ENCODE measurements at places on chromosomes 6 and 20.

DNA sequence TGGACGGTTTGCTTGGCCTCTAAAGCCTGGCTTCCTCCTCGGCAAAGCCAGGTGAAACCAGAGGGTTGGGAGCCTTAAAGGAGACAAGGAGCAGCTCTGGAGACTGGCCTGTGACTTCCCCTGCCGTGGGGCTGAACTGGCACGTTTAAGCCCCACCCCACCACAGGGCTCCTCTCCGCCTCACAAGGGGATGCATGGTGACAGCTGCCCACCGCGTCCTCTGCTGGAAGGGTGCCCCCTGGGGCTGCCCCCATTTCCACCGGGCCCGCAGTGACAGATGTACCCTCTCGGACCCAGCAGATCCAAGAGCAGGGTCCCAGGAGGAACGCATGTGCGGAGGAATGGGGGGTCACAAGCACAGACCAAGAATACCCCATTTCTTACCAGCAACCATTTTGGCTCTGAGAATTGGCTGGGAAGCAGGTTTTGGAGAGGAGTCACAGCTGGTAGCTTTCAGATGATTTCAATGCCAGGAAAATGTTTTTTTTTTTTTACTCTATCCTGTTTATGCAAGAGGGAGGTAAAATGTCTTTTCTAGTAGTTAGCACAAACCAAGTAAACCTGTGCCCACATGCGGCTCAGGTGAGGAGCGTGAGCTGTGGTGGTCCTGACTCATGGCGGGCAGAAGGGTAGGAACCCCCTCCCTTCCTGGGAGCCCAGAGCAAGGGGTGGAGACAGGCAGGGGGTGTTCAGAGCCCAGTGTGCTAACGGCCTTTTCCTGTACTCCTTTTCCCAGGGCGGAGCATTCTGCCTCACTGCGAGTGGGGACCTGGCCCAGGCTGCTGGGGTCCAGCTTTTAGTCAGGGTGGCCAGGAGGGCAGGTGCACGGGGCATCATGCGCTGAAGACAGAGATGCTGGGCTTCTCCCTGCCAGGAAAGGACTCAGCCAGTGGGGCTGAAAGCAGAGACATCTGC is 33.0 kb downstream of the FRMD1 start:
- no peak for DNase-seq

- no peak for DNase-seq
Observed at GRCh38 chr6:26295691-26296555, 69.1 kb upstream of the BTN3A2 start.

DNA sequence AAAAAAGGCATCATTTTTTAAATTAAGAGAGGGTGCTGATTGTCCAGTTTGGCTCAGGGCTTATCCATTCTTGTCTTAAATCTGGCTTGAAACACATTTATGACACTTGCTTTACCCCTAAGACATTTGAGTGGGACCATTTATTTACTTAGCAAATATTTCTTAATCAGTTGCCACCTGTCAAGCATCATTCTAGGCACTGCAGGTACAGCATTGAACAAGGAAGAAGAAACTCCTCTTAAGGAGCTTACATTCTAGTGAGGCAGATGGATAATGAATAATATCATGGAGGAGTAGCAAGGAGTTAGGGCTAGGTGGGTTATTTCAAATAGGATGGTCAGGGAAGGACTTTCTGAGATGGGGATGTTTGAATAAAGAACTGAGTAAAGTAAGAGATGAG is 189.8 kb downstream of the UTRN start:
- no peak for DNase-seq

DNA sequence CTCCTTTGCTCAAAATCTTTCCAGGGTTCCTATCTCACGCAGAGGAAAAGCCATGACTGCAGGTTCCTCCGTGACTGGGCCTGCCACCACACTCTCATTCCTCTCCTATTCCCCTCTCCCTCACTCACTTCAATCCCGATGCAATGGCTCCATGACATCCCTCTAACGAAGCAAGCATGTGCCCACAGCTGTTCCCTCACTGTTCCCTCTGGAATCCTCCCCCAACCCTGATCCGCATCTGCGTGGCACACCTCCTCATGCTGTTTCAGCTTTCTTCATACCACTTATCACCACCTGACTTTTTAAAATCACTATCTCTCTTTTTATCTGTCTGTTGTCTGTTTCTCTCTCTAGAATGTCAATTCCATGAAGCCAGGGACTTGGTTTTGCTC is 25.5 kb downstream of the ANGPT4 start:
- DNase-seq: no peak

DNA sequence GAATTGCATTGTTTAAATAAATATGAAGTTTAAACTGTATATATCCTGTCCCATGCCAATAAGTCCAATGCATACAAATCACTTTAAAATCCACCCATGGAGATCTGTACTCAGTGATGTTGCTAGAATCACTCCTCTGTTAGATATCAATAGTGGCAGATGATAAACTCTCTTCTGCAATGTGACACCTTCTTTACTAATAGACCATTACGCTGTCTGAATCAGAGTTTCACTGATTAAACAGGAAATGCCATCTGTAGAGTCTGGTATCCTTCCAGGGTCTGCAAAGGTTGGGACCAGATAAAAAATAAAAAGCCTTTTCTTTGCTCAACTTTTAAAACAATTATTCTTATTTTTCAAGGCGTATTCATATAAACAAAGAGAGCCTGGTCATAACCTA is 134.5 kb downstream of the EDN3 start:
- DNase-seq: no peak

DNA sequence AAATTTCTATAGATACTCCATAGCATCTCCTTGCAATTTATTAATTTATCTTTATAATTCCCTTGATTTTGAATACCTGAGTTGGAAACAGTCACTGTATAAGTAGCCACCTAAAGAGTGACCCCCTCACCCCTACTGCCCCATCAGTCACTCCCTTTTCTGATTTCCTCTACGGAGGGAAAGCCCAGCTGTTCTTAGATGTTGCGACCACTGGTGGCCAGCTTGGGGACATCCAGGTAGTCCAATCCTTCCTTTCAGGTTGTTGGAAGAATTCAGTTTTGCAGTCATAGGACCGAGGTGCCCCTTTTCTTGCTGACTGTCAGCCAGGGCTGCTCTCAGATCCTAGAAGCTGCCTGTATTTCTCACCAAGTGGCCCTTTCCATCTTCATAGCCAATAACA is 87.8 kb downstream of the BMP6 start:
- DNase-seq: no peak

- DNase-seq: no peak
Observed at GRCh38 chr20:32356622-32357374, 1.3 kb upstream of the ASXL1 start.

DNA sequence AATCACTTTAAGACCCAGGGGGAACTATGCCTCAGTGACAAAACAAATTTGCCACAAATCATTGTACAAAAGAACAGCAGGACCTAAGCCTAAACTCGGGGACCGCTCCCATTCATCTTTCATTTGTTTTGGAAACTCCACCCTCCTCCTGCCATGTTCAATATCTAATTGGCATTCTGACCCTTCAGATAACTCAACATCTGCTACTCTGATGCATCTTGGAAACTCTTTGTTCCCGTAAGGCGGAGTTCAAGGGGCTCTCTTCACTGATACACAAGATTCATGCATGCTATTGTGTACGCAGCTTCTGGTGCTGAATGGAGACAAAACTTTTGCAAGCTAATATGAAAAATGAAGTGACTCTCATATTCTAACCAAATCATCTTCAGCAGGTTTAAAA is 187.6 kb downstream of the ZFP64 start:
- DNase-seq: no peak

DNA sequence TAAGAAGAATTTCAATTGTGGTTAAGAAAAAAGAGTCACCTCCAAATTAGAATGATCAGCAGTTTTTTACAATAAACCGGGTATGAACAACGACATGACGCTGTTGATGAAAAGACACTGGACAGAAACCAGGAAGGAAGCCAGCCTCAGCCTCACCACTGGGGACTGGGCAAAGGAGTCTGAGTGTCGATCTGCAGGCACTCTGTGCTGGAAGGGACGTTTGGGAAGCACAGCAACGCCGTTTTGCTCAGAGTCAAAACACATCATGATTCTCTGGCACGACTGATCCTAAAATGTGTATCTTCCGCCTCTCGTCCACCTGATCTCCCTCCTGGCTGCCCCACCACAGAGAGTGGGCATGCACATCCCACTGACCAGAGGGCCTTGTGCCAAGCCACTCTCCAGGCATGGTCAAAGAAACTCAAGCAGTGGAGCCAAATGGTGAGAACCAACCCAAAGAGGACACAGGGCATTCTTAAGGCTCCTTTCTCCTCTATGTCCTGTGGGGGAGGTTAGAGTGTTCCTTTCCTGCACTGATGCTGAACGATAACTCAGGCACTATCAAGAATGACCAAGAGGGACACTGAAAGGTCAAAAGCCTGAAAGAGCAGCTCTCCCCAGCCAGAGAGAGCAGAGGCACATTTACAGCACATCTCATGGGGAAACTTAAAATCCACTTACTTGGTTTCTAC is 68.8 kb downstream of the AGPAT4 start:
- no peak for DNase-seq

- DNase-seq: no peak
Observed at GRCh38 chr20:6829510-6830116, 62.1 kb downstream of the BMP2 start.

DNA sequence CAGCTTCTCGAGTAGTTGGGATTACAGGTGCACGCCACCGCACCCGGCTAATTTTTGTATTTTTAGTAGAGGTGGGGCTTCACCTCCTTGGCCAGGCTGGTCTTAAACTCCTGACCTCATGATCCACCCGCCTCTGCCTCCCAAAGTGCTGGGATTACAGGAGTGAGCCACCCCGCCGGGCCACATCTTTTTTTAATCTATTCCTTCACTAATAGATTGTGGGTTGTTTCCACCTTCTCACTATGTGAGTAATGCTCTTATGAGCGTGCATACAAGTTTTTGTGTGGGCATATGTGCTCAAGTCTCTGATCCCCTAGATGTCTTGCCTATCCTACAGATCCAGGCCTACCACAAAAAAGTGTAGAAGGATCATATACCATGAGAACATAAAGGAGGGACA is 30.7 kb downstream of the CARMIL1 start:
- DNase-seq: no peak

DNA sequence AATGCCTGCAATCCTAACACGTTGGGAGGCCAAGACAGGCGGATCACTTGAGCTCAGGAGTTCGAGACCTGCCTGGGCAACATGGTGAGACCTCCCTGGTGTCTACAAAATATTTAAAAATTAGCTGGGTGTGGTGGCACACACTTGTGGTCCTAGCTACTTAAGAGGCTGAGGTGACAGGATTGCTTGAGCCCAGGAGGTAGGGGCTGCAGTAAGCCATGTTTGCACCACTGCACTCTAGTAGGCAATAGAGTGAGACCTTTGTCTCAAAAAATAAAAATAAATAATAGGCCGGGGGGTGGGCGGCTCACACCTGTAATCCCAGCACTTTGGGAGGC is 18.3 kb upstream of the RIPOR3 start:
- no peak for DNase-seq

DNA sequence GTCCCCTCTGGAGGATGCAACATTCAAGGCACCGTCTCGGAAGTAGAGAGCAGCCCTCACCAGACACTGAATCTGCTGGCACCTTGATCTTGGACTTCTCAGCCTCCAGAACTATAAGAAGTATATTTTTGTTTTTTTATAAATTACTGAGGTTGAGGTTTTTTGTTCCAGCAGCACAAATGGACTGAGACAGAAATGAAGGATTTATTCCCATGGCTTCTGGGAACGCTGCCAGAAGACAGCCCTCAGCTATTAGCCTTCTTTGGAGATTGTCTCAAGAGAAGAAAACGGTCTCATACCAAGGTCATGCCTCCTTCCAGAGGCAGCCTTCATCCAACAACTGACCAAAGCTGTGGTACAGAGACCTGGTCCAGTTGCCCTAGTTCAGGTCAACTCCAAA is 85.4 kb downstream of the CHMP4B start:
- DNase-seq: no peak

- no peak for DNase-seq
Observed at GRCh38 chr6:149904661-149905370, 6.9 kb upstream of the RAET1E start.

GRCh38 chr6:63530182-63530581 is 42.1 kb upstream of the LOC128125822 start:
- DNase-seq: no peak

- DNase-seq: no peak
Observed at GRCh38 chr6:6393069-6393529, 72.6 kb upstream of the F13A1 start.

GRCh38 chr6:112780498-112781096 is 433.5 kb downstream of the RFPL4B start:
- DNase-seq: no peak

GRCh38 chr6:135883045-135883444 is 31.5 kb downstream of the PDE7B start:
- DNase-seq: no peak

DNA sequence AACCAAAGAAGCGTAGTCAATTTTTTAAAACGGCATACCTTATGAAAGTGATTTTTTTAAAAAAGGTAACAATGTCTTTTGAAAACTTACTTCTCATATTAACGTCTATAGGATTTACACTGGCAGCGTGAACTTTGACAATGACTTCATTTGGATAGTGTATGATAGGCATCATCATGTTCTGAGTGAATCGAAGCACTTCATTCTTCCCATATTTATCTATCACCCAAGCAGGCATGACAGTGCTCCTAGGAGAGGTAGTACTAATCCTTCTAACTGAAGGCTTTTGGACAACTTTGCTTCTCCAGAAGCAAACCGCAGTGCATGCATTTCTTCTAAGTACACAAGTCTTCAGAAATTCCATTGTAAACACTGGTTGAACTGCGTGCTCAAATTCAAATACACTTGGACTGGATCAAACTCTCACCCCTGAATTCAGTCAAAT is 618 bp downstream of the RTN4IP1 start:
- no peak for DNase-seq

DNA sequence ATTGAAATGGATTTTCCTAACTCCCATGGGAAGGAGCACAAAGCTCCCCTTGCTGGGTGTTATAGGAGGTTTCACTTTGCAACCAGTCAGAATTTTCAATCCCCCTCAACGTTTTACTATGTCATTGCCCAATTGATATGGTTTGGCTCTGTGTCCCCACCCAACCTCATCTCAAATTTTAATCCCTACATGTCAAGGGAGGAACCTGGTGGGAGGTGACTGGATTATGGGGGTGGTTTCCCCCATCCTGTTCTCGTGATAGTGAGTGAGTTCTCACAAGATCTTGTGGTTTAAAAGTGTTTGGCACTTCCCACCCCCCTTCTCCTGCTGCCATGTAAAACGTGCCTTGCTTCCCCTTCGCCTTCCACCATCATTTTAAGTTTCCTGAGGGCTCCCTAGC is 62.9 kb downstream of the ZMYND8 start:
- DNase-seq: no peak
